Activated CD4-positive, alpha-beta T cell treated with anti-CD3 and anti-CD28 coated beads, Interleukin-2, amount 50 U/mL, for 24 hours (primary cell): ENCODE measurements at places on chromosomes 6 and 20.

- no peak for DNase-seq
These were observed 32.3 kb upstream of the RNF24 start for GRCh38 chr20:4047614-4048013.

DNA sequence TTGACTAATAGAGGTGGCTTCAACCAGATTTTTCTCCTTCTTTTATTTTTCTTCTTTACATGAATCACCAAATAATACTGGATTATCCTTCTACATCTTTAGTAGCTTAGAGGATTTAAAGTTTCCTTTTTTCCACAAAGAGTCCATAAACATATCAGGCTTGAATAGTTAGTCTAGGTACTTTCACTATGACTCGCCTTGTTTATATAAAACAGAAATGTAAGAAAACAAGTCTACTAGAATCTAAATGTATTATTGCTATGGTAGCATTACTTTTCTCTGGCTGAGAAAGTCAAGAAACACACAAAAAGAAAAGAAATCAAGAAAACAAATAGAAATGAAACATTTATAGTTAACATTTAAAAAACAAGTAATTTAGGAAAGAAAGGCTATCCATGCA lies 215.2 kb downstream of the PTPRK start:
- no peak for DNase-seq

DNA sequence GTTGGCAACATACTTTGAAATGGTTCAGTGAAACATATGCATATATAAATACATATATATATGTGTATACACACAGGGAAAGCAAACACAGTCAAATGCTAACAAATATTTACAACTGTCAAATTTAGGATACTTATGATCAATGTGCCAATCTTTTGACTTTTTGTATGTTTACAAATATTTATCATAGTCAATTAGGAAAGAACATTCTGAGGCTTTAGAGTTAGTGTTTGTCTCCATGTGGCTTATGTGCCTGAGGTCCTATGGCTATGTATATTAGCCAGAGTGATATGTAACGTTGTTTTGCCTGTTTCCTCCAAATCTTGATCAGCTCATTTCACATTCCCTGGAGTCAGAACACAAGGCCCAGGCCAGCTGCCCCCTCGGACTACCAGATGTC lies 126.5 kb upstream of the MAN1A1 start:
- no peak for DNase-seq

DNA sequence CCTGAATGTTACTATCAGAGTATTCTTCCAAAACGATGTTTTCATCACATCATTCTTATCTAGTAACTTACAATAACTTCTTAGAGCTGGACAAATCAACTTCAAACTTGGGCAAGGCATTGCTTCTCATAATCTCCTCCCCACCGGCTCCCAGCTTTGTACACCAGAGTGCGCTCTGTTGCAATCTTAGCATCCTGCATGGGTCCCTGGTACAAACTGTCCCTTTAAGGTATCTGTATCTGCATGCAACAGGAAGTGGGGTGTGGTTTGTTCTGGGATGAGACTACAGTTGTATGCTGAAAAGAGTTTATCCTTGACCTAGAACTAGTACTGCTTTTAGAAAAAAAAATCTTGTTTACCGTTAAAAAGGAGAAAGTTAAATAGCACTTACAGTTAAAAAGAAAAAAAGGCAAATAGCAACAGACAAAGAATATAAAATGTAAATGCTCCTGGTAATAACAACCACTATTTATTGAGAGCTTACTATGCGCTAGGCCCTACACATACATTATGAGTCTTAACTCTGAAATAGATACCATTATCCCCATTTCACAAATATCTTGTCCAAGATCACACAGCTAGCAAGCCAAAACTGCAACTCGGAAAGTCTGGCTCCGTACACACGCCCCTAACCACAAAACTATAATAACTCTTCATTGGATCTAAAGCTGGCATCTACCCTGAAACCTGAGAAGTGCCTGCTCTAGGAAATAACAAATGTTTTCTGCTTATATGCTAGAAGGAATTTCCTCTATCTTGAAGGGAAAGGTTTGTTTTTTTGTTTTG lies 9.8 kb upstream of the HECA start:
- DNase-seq = peak; percentile 84

GRCh38 chr20:37356387-37356786 lies 10.4 kb downstream of the SRC start:
- no peak for DNase-seq

DNA sequence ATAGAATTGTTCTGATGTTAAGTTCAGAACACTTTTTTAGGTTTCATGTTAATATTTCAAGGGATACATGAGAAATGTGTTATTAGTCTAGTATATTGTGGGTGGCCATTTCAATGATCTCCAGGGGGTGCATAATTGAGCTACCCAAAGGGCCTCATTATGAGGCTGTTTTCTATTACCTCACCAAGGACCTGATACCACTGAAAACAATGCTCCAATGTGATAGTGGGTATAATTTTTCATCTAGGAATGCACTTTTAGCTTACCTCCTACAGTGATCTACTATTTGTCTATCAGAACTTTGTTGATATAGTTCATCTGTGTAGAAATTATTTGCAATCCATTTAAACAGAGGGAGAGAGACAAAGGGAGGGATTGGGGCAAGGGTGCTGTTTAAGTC lies 106.8 kb upstream of the HS3ST5 start:
- no peak for DNase-seq

- no peak for DNase-seq
These were observed 28.0 kb upstream of the ZNF217 start for GRCh38 chr20:53621482-53622246.

- no peak for DNase-seq
These were observed 3.2 kb downstream of the IYD start for GRCh38 chr6:150372051-150372450.

GRCh38 chr6:135902756-135903331 lies 51.3 kb downstream of the PDE7B start:
- DNase-seq = no peak

- no peak for DNase-seq
These were observed 10.5 kb upstream of the TFAP2A start for GRCh38 chr6:10425176-10425974.

GRCh38 chr20:43536041-43536816 lies 22.6 kb upstream of the SGK2 start:
- no peak for DNase-seq

GRCh38 chr20:33423141-33423834 lies 20.3 kb downstream of the SNTA1 start:
- no peak for DNase-seq

- DNase-seq = no peak
These were observed 107.0 kb downstream of the POPDC3 start for GRCh38 chr6:105072798-105073199.

DNA sequence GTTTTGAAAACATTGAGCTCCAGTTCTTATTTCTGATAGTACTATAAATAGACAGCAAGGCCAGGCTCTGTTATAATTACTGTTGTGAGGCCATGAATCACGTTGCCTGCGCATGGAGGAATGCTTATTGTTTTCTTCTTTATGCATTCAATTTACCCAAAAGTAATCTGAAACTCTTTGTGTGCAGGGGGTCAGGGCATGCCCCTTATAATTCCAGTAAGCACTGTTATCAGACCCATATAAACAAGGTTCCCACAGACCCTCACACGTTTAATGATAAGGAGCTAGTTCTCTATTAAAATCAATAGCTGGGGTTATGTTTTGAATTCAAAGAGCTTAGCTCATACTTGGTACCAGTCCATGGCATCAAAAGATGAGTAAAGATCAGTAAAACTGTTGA lies 174.8 kb upstream of the ARG1 start:
- no peak for DNase-seq
